ENCODE measurements at places on chromosomes 13 and 19. TPM values are rescaled to one million over a fixed set of nuclear protein-coding genes. Genes with fewer than 3 reads are reported as not detected.

GRCh38 chr13:99970651-99971575 is 654 bp downstream of the ZIC5 start:
- DNase-seq = no peak

The ZNF486 gene
- total RNA-seq = 39.8 TPM

The ADGRL1 gene
- total RNA-seq = 0.87 TPM

DNA sequence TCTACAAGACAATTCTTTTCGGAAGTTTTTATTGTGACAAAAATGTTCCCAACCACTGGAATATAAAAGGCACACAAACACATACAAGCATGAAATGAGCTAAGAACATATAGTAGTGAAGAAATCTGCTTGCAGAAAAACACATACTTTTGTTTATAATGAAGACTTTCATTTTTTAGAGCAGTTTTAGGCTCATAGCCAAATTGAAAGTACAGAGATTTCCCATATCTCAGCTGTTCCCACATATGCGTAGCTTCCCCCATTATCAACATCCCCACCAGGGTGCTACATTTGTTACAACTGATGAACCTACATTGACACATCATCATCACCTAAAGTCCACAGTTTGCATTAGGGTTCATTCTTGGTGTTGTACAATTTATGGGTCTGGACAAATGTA is 249.4 kb downstream of the KCTD12 start:
- no peak for DNase-seq

GRCh38 chr19:3604987-3605343 is 1.7 kb downstream of the TBXA2R start:
- no peak for DNase-seq

The TMEM150B gene
- total RNA-seq = not detected

The ERICH6B gene
- not detected for total RNA-seq

The PROSER1 gene
- total RNA-seq = 20.9 TPM

The PLPP2 gene
- 70.8 TPM for total RNA-seq

- DNase-seq = peak; percentile 34
Measured at GRCh38 chr13:34076943-34077703, 259.2 kb downstream of the RFC3 start.

The TFDP1 gene
- 72.9 TPM for total RNA-seq

GRCh38 chr13:66840621-66841020 is 389.5 kb downstream of the PCDH9 start:
- DNase-seq = no peak

- DNase-seq = no peak
Measured at GRCh38 chr13:58682616-58683015, 1051.1 kb downstream of the PCDH17 start.

The TBXA2R gene
- total RNA-seq = not detected

- no peak for DNase-seq
Measured at GRCh38 chr19:19261350-19262189, 11.5 kb downstream of the TM6SF2 start.

- no peak for DNase-seq
Measured at GRCh38 chr19:42151782-42152684, 19.8 kb upstream of the POU2F2 start.

The C13orf42 gene
- not detected for total RNA-seq

DNA sequence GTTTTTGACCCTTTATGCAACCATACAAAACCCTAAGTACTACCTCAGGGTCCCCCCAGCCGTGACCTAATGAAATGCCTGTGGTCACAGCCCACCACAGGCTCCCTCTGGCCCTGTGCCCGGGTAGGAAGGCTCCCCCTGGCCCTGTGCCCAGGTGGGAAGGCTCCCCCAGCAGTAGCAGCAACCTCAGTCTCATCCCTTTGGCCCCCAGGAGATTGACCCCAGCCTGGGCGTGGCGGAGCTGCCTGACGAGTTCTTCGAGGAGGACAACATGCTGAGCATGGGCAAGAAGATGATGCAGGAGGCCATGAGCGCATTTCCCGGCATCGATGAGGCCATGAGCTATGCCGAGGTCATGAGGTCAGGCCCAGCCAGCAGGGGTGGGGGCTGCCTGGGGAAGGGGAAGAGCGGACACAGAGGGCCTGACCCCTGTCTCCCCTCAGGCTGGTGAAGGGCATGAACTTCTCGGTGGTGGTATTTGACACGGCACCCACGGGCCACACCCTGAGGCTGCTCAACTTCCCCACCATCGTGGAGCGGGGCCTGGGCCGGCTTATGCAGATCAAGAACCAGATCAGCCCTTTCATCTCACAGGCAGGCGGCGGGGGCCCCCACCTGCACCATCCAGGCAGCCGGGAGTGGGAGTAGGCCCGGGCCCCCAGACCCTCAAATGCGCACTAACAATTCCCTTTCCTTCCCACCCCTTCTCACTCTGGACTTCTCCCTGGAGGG is 6.3 kb upstream of the BEST2 start:
- DNase-seq = no peak
